C1 segment of cervical spinal cord (tissue), 14 donors: ENCODE measurements at places on chromosomes 13 and 19.

- no peak for DNase-seq
Observed at GRCh38 chr13:114071991-114072390, 60.4 kb downstream of the RASA3 start.

- no peak for DNase-seq
Observed at GRCh38 chr13:66200555-66200954, 1029.6 kb downstream of the PCDH9 start.

DNA sequence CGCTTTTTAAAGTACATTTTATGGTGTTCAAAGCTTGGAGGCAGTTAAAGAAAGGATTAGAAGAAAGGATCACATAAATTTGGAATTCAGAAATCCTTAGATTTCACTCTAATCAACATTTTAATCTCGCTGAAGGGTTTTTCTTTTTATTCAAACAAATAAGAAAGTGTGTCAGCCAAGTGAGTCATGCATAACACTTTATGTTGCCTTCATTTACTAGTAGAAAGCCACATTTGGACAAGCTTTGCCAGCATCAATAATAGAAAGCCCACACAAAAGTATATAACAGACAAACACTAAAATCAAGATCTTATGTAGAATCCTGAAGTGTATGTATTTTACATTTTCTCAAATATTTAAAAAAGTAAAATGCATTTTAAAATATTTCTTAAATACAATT lies 154.9 kb upstream of the TRPC4 start:
- DNase-seq = no peak

DNA sequence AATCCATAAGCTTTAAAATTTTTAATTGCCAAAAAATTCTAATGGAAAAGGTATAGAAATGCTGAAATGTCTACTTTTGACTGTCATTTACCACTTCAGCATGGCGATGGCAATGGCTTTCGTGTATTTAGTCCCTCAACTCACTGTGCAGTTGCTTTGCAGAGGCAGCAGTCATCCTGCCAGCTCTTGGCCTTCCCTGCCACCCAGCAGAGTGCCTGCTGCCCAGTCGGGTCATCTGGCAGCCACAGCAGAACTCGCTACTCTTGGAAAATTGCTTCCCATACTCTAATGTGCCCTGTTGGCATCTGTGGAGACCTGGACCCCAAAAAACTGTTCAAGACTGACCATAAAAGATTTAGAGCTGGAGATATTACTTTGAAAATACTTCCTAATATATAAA lies 383.2 kb downstream of the UQCRFS1 start:
- DNase-seq = no peak

DNA sequence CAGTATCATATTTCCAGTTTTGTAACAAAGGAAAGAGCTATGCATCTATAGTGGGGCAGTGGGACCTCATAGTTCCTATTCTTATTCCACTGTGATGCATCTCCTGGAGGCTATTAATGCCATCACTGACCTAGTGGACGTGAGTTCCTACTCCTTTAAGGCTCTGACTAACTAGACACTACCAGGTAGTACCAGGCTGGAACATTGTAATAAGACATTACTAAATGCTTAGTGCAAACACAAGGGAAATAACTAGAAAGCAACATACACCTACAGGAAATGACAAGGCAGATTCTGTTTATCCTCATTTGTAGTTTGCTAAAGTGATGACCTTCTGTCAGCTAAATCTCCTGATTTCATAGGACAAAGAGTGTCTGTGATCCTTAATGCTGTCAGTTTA lies 192.5 kb downstream of the POSTN start:
- DNase-seq = no peak

GRCh38 chr13:36766295-36766694 lies 52.7 kb upstream of the RFXAP start:
- DNase-seq = no peak

DNA sequence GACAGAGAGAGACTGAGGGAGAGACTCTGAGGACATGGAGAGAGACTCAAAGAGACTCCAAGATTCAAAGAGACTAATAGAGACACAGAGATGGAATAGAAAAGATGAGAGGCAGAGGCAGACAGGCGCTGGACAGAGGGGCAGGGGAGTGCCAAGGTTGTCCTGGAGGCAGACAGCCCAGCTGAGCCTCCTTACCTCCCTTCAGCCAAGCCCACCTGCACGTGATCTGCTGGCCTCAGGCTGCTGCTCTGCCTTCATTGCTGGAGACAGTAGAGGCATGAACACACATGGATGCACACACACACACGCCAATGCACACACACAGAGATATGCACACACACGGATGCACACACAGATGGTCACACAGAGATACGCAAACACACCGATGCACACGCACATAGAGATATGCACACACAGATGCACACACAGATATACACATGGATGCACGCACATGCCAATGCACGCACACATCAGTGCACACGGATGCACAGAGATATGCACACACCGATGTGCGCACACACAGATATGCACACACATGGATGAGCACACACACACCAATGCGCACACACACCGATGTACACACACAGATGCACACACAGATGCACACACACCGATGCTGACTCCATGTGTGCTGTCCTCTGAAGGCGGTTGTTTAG lies 3.3 kb upstream of the F10 start:
- DNase-seq = no peak

DNA sequence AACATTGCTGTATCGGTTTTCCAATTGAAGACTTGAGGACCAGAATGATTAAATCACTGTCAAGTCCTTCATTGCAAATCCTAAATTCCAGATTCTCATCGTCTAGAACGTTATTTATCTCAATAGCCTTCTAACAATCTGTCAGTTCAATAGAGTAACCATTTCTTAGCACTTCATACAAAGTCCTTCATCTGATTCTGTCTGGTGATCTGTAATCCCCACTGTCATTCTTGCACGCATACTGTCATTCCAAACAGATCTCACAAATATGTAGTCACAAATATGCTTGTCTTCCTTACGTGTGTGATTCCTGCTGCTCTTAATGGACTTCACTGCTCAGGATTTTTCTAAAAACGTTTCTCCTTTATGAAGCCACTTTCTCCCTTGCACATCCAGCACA lies 1197.5 kb downstream of the EFNB2 start:
- no peak for DNase-seq

DNA sequence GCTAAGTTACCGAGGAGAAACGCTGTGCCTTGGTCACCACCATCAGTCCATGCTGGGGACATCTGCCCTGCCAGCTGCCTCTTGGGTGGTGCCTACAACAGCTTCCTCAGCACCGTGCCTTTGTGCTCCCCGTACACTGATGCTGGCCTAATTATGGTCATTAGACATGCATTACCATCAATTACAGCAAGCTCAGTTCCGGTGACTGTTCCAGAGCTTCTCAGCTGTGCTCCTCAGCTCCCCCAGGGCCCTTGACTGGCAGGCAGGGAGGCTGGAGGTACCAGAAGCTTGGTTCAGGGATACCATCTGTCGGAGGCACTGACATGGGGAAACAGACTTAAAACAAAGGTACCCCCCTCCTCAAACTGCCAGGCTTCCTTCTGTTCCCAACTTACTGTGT lies 40.2 kb downstream of the CILP2 start:
- no peak for DNase-seq

DNA sequence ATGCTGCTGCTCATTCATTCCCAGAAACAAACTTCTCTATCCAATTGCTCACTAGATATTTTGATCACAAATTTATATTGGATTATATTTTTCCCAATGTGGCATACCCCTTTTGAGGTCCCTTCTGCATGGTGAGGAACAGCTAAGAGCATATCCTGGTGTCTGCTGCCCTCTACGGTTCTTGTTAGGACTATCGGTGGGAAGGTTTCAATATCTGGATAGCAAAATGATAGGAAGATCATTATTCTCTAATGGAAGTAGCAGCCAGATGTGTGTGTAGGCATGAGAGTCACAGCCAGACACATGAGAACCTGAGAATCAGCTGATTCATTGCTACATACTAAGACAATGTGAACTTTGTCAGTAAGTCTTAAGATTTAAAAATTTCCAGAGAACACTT lies 1422.4 kb upstream of the MIR17HG start:
- no peak for DNase-seq

GRCh38 chr13:35475960-35476943 lies at the start of gene MAB21L1:
Gene MAB21L1, minus strand, starts transcription at chr13:35476689. Its CDS starts 551 bp downstream, at chr13:35476138.
- no peak for DNase-seq

GRCh38 chr19:56538761-56539263 lies at the start of gene ZFP28:
Gene ZFP28, plus strand, starts transcription at chr19:56538948. Its CDS starts 71 bp downstream, at chr19:56539019.
- DNase-seq = no peak

- no peak for DNase-seq
Observed at GRCh38 chr19:35899547-35900214, 659 bp downstream of the NFKBID start.

- no peak for DNase-seq
Observed at GRCh38 chr13:47374741-47375140, 477.9 kb upstream of the HTR2A start.

GRCh38 chr13:105220063-105220462 lies 1315.4 kb downstream of the EFNB2 start:
- no peak for DNase-seq

- no peak for DNase-seq
Observed at GRCh38 chr19:39384839-39385568, 5.9 kb downstream of the PAF1 start.

DNA sequence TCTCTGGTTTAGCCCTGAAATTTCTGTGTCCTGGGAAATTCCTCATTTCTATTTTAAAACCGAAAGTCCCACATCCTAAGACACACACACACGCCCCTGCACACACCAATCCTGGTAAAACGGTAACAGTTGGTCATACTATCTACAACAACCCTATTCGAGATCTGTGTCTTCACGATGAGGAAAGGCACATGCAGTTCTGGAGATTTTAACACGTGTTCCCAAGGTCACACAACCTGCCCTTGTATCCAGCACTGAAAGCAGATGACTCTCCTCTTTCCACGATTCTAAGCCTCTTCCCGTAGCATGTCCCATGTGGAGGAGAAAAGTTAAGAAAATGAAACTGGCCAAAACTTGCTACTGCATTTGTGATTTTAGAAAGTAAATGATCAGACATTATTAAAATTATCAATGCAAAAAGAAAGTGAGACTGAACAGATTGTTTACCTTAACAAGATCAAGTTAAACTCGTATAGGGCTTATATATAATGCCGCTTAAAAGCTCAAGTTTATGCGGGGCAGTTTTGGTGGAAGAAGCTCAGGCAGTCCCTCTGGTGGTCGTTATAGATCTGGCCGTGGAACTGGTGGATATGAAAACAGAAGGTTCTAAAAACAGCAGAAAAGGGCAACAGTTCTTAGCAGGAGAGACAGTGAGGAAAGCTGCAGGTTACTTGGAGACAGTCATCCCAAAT lies 32.7 kb downstream of the VSTM1 start:
- no peak for DNase-seq

- no peak for DNase-seq
Observed at GRCh38 chr19:18657590-18658365, 20.9 kb downstream of the KLHL26 start.

GRCh38 chr19:608155-609003 lies 18.7 kb downstream of the HCN2 start:
- DNase-seq = no peak

GRCh38 chr19:18007917-18008673 lies at the start of gene ARRDC2:
Gene ARRDC2, plus strand, starts transcription at chr19:18008170. Its CDS starts 141 bp downstream, at chr19:18008311.
- peak; percentile 84 for DNase-seq

DNA sequence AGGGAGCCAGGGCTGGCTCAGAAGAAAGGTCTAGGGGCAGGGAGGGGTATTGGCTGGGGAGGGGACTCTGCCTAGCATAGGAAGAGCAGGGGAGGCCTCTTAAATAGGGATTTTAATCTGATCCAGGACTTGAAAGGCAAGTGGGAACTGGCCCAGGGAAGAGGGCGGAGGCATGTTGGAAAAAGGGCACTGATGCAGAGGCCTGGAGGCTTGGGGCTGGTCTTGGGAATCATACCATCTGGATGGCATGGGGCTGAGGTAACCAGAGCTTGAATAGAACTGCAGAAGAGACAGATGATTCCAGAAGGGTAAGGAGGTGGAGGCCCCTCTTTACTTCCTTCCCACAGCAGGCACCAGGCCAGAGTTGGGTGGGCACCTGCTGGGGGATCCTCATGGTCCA lies 29.1 kb downstream of the CERS4 start:
- DNase-seq = no peak

DNA sequence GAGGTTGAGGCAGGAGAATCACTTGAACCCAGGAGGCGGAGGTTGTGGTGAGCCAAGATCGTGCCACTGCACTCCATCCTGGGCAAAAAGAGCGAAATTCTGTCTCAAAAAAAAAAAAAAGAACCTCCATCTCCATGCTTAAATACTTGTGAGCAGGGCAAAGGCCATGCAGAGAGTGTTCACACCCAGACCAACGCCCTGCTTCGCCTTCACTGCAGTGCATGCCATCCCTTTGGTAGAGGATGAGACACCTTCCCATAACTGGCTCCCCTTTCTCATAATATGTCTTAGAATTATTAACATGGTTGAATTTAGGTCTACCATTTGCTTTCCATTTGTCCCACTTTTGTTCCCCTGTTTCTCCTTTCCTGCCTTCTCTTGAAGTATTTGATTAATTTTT lies 15.4 kb downstream of the BBC3 start:
- DNase-seq = no peak

GRCh38 chr13:106398289-106398688 lies 137.2 kb downstream of the EFNB2 start:
- DNase-seq = no peak

DNA sequence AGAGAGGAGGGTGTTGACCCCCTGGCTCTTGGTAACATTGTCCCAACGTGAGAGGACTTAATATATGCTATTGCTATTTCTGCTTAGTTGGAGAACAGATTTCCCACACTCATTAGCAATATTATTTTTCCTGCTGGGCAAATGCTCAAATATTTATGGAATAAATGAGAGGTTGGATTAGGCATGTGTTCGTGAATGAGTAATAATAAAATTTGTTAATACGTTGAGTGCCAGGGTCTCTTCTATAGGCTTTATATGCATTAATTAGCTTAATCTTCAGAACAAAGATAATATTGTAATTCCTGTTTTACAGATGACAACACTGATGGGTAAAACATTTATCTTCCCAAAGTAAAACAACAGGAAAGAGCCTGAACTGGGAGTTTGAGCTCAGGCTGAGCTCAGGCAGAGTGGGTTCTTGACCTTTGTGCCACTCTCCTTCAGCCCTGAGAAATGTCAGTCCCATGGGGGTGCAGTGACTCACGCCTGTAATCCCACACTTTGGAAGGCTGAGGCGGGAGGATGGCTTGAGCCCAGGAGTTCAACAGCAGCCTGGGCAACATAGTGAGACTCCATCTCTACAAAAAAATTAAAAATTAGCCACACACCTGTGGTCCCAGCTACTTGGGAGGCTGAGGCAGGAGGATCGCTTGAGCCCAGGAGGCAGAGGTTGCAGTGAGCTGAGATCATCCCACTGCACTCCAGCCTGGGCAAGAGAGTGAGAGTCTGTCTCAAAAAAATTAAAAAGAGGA lies 1.2 kb downstream of the ZNF233 start:
- DNase-seq = no peak

- peak; percentile 89 for DNase-seq
Observed at GRCh38 chr19:44093931-44094765, at the start of gene ZNF224. Gene ZNF224, plus strand, starts transcription at chr19:44094361. Its CDS starts 3,513 bp downstream, at chr19:44097874.

DNA sequence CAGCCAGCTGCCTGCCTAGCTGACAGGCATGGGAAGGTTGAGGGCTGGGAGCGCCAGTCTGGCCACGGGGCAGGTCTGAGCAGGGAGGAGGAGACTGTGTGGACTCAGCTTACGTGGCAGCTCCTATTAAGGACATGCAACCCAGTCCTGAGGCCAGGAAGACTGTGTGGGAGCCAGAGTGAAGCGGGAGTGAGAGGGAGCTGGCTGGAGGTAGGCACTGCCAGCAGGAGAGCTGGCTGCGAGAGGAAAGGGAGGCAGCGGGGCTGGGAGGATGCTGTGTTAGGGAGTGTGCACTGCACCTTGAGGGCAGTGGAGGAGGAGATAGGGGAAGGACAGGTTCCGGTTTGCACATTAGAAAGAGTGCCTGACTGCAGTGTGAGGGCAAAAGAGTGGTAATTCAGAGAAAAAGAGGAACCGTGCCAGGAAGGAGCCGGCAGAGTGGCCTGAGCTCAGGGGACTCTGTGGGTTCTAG lies 99.2 kb downstream of the SLC7A1 start:
- DNase-seq = no peak
